Activated CD8-positive, alpha-beta memory T cell treated with anti-CD3 and anti-CD28 coated beads for 4 hours (primary cell): ENCODE measurements at places on chromosomes 6 and 20.

DNA sequence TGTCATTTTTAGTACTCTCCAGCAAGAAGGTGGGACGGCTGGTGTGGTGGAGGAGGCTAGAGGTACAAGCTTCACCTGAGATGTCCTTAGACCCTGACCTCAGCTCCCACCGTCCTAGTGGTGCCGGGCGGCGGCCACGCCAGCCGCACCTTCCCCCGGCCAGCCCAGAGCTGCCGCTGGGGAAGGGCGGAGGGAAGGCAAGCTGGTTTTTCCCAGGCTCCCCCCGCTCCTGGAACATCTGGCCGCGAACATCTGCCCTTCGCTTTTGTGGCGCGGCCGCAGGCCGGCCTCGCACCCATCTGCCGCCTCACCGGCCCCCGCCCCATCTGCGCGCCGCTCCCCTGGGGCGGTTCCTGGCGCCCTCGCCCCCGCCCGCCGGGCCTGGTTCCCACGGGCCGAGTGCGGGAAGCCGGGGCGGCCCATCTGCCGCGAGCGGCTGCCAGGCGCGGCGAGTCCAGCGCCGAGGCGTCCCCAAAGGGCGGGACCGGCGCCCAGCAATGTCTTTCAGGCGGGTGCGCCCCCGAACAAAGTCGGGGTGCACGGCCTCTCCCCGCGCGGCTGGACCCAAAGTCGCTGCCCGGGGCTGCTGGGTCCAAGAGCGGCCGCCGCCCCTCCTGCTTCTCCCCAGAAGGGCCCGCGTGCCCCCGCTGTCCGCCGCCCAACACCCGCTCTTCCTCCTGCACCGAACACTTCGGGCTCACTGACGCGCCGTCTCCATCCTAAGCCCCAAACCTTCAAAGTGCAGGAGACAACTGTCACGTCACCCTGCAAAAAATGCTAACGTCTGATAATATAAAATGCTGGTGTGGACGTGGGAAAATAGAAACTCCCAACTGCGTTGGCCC, 17.3 kb upstream of the ID1 start:
- DNase-seq: no peak

DNA sequence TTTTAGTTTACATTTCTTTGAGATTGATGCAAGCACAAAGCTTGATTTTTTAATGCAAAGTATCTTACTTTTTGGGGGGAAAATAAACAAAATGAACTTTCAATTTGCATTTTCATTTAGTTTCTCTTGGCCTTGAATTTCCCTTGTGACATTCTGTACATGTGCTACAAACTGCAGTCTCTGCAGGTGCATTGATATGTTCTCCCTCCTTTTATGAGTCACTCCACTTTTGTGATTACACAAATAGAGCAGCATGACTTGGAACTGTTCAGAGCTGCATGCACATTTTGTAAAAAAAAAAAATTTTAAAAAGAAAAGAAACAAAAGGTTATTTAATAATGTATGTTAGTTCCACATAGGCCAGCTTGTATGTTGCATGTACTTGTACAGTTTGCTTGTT, 220.0 kb upstream of the KCNQ5 start:
- DNase-seq: no peak

DNA sequence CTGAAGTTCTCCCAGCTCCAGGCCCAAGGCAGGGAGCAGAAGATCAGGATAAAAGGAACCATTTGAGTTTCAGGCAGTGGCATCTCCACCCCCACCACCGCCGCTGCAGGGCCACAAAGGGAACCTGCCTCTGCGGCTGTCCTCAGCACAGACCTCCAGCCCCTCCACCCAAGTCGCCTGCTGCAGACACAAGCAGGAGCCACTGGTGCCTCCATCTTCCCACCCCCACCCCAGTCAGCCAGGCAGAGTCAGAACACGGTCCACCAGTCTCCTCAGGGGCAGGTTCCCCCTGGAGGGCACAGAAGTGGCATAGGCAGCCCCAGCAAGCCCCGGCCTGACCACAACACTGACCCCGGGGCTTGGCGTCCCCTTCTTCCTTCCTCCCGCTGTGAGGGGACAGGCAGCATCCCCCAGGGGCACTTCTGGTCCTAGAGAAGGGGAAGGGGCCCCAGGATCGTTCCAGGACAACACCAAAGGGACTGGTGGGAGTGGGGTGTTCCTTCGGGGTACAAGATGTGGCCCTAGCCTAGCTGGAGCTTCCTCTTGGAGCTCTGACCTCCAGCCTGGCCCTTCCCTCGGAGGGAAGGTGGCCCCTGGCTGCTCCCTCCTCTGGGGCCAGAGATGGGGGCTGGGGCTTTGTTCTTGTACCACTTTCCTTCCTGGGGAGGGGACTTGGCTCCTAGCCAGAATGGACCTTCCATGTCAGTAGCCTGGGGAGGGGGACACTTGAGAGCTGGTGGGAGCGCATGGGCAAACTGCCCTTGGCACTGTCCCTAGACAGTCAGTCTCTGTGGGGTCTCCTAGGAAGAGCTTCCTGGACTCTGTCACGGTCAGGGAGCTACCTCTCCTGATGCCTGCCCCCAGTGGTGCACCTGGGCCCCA, 36.0 kb downstream of the YTHDF1 start:
- DNase-seq: no peak

- no peak for DNase-seq
Measured at GRCh38 chr6:157397660-157398059, 16.7 kb downstream of the ZDHHC14 start.

DNA sequence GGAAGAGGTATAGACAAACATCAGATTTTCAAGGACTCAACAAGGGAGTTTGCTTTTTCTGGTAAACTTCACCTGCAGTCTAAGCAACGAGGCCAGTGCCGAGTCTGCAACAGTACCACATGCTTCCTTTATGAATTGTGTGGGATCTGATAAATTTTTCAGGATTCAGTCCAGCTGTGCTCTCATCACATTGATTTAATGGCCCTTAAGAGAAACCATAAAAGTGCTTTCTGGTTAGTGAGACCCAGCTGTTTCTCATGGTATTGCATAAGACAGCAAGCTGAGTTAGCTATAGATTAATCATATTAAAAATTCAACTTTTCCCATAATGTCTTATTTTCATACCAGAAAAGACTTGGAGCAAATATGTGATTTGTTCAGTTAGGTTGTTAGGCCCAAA, 291.4 kb downstream of the CENPW start:
- DNase-seq: no peak

DNA sequence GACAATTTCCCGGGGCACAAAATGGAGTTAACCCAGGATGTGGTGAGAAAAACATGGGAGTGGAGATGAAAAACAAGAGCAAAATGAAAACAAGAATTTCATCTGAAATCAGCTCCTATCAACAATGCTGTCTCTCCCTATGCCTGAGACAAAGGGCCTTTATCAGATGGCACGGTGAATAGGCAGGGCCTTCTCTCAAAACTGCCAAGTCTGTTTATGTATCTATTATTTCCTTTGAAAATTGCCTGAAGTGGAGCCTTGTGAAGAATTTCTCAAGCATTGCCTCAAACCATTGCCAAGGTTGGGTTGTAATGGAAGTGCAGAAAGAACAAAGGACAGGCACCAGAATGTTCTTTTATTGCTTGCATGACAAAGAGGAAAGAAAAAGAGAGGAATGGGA, 74.7 kb downstream of the BTBD3 start:
- no peak for DNase-seq

GRCh38 chr6:113104951-113105350, 752.2 kb upstream of the MARCKS start:
- DNase-seq: no peak

DNA sequence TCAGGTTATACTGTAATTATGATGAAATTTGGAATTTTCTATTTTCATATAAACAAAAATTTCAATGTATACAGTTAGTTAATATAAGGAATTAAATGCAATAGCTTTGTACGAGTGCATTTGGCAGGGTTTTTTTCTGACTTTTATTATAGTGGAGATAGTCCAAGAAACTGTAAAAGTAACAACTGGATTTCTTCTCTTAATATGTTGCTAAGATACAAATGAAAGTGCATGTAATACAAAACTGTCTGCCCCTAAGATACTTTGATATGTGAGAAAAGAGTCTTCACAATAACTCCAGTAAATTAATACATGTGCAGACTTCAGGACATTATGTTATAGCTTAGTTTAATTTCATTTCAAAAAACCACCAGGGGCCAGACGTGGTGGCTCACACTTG, 721.4 kb downstream of the CBLN4 start:
- no peak for DNase-seq

GRCh38 chr6:36327226-36327918, 9.3 kb downstream of the BNIP5 start:
- DNase-seq: no peak

DNA sequence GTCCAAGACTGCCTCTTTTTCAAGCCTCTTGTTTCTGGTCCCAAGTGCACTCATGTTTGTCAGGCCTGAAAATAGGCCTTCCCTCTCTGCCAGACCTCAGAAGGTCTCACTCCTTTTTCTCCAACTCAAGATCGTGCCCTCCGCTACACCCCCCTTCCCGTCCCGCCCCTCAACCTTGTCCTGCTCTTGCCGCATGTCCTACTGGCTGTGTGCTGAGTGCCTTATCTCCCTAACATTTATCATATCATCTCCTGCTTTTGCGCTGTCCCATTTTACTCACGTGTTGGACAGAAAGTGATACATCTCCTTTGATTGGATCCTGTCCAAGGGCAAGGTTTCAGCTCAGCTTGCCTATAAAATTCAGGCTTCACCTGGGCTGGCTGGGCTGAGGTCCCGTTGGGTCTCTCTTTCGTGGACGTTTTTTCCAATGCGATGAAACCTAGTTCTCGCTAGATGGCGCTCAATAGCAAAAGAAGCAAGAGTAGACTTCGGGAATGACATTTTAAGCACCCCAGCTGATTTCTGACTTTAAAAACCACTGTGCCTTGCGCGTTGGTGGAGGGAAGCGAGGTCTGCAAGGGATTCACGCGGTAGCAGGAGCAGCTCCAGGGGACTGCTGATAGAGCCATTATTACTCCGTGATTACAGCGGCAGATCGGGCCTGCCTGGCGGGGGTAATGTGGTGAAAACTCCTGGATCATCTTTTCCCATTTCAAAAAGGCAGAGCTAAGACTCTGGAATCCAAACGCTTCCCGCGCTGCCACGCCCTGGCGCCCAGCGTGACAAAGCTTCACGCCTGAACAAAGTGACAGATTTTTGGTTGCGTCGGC, 137.6 kb downstream of the IMPG1 start:
- no peak for DNase-seq

GRCh38 chr6:90026216-90026615, 131.9 kb downstream of the GJA10 start:
- no peak for DNase-seq

GRCh38 chr6:56902641-56903464, 52.1 kb upstream of the BEND6 start:
- DNase-seq: no peak

DNA sequence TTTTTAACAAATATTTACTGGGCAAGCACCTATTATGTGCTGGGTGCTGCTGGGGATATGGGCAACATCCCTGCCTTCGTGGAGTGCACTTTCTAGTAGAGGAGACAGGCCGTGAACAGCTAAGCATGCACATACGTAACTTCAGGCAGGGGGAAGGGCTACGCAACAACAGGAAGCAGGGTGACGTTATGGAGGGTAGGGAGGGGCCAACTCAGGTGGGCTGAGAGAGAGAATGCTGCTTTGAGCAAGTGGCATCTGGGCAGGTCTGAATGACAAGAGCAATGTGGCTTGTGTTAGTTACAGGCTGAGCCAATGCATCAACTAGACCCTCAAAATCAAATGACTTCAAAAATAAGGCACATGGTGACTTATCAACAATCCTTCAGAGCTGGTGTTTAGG, 112.1 kb downstream of the CDC5L start:
- DNase-seq: no peak

GRCh38 chr6:156956286-156956685, 179.1 kb downstream of the ARID1B start:
- DNase-seq: no peak

- DNase-seq: no peak
Measured at GRCh38 chr20:4519534-4519933, 202.2 kb upstream of the PRND start.

- no peak for DNase-seq
Measured at GRCh38 chr6:158757753-158758090, 61.4 kb downstream of the EZR start.

DNA sequence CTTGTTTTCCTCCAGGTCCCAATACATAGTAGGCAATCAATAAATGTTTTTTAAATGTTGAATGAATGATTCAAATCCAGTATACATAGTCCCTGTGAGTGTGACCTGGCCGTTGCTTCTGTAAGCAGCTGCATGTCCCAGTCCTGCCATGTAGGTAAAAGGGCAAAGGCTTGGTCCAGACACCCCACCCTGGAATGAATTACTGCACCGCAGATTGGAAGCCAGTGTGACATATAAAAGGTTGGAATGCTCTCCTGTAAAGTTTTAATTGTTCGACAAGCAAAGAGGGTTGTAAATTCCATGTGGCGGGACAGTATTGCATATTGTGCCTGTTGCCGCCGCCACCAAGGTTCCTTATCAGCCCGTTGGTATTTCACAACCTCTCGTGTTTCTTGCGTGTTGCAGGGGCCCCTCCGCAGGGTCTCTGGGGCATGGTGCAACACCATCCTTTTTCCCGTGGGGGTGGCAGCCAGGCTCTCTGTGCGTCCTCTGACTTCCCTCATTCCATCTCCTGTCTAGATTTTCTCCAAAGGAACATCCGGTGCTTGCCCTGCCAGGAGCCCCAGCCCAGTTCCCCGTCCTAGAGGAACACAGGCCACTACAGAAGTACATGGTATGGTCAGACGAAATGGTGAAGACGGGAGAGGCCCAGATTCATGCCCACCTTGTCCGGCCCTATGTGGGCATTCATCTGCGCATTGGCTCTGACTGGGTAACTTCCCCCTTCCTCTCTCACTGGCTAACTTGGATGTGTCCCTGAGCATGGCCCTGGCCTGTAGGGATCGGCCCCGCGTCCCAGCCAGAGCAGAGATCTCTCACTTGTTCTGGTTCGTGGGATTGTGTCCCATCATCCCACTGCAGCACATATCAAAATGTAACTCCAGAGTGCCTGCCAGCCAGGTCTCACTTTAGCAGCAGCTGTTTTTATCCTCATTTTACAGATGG, 20.3 kb downstream of the POFUT1 start:
- DNase-seq: no peak
